ENCODE measurements at places on chromosomes 3 and 15. TPM values are rescaled to one million over a fixed set of nuclear protein-coding genes. Genes with fewer than 3 reads are reported as not detected.

- DNase-seq, result no peak
Observed at GRCh38 chr15:37136666-37137065, 36.3 kb upstream of the MEIS2 start.

GRCh38 chr3:179186426-179186825, 38.3 kb downstream of the PIK3CA start:
- no peak for DNase-seq

GRCh38 chr3:33075995-33076394, 21.0 kb downstream of the GLB1 start:
- DNase-seq, result no peak

GRCh38 chr15:94586099-94586498, 354.7 kb downstream of the MCTP2 start:
- no peak for DNase-seq

DNA sequence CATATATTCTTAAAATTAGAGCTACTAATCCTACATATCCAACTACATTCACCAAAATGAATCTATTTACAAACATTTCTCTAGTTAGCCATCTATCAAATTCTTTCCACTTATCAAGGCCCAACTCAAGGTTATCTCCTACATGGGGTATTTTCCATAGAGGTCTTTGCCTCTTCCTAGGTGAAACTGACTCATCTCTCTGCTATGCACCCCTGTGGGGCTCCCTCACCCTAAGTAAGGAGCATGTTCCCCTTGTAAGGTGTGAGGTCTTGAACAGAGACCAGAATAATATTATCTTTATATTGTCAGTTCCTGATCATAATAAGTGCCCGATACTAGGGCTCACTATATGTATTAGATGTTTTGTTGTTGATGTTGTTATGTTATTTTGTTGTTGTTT, 74.6 kb upstream of the TSC22D2 start:
- DNase-seq, result no peak

GRCh38 chr3:62870321-62870720, 4.9 kb downstream of the CADPS start:
- DNase-seq, result no peak

DNA sequence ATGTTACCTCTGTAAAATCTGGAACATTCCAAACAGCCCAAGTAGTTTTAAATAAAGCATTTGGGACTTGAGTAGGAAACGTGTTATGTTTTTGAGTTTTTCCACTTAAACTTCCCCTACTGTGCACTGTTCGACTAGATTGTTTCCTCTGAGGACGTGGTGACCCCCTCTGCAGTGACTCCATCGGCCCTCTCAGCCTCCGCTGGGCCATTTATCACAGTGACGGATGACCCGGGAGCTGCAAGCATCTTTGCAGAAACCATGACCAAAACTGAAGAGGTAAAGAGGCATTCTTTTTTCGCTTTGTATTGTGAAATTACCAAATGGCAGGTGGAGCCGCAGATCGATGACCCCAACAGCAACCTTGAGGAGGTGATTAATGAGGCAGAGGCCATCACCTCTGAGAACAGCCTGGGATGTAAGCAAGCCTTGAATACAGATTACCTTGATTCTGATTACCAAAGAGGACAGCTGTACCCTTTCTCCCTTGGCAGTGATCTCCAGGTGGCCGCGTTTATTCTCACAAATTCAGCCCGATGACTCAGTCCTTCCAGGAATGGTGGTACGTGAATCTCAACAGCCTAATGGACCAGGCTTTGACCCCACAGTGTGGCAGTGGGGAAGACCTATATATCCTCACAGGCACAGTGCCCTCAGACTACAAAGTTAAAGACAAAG, 79.1 kb upstream of the FAN1 start:
- no peak for DNase-seq

DNA sequence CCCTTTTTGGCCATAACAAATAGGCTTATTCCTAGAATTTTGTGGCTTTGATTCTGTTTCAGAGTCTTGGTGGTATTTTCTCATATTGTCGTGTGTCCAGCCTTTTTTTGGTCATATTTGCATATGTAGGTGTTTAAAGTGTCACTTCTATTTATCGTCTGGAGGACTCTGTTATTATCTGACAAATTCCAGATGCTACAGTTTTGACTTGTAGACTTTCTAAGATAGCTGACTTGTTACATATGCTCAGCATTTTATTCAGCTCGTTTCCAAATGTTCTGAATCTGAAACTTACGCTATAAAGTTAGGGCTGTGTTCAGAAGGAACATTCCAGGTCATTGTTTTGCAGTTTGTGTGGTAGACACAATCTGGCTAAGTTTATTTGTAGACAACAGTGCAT, 1.9 kb downstream of the PPP4R2 start:
- no peak for DNase-seq

DNA sequence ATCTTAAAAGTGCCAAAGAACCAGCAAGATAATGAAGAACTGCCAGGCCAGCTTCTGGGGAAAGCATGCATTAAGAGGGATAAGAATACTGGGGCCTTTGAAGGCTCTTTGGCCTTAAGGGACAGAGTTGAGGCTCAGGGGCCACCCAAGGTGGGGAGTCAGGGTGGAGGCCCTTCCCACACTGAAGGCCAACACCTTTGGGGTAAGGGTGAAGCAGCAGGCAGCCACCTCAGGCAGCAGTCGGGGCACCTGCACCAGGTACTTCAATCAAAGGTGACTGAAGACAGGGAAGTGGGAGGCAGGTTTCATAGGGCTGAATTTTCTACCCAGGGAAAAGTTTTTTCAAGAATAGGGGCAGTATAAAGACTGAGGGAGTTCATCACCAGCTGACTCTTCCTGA, 87.7 kb upstream of the KLF13 start:
- no peak for DNase-seq

- no peak for DNase-seq
Observed at GRCh38 chr3:118548434-118548833, 486.2 kb downstream of the IGSF11 start.

GRCh38 chr3:65829228-65829627, 209.5 kb downstream of the MAGI1 start:
- DNase-seq, result no peak

DNA sequence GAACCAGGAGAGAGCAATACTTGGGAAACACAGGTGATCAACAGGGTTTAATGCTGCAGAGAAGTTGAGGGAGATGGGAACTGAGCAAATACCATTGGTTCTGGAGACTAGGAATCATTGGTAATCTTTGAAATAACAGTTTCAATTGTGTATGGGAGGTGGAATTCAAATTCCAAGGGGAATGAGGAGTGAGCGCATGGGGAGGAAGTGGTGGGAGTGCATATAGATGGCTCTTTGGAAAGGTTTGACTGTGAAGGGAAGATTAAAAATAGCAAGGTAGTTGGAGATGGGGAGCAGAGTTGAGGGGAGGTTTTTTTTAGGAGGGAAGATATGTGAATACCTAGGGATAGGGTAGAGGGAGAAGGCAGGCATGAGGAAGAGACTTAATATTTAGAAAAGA, 51.1 kb upstream of the ROPN1 start:
- DNase-seq, result no peak

Gene WDR49
- polyA plus RNA-seq, result 2.7 TPM

Gene SLC2A2
- polyA plus RNA-seq, result 8.6 TPM

Gene ARPP21
- polyA plus RNA-seq, result 1.6 TPM

Gene OXTR
- polyA plus RNA-seq, result 1.7 TPM

Gene ZNF660
- 10.8 TPM for polyA plus RNA-seq

Gene CELF6
- polyA plus RNA-seq, result 5.6 TPM

Gene ADAMTSL3
- polyA plus RNA-seq, result 4.8 TPM

Gene PLSCR4
- 117 TPM for polyA plus RNA-seq

Gene ZNF502
- 8.6 TPM for polyA plus RNA-seq

Gene ARPC4
- 142 TPM for polyA plus RNA-seq

Gene RLBP1
- polyA plus RNA-seq, result not detected

All from left renal pelvis (tissue), 4 donors.